ENCODE measurements at places on chromosomes 5 and 9.

DNA sequence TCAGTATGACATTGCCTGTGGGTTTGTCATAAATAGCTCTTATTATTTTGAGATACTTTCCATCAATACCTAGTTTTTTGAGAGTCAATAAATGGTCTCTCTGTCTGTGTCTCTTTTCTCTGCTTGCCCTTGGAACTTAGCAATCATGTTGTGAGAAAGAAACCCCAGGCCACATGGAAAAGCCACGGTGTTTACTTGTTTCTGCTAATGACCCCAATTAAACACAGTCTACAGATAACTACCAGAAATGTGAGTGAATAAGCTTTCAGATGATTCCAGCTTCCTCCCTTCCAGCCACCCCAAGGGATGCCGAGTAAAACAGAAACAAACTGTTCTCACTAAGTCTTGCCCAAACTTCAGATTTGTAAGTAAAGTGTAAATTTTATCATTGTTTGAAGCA, 584.9 kb downstream of the MAT2B start:
- DNase-seq = no peak

DNA sequence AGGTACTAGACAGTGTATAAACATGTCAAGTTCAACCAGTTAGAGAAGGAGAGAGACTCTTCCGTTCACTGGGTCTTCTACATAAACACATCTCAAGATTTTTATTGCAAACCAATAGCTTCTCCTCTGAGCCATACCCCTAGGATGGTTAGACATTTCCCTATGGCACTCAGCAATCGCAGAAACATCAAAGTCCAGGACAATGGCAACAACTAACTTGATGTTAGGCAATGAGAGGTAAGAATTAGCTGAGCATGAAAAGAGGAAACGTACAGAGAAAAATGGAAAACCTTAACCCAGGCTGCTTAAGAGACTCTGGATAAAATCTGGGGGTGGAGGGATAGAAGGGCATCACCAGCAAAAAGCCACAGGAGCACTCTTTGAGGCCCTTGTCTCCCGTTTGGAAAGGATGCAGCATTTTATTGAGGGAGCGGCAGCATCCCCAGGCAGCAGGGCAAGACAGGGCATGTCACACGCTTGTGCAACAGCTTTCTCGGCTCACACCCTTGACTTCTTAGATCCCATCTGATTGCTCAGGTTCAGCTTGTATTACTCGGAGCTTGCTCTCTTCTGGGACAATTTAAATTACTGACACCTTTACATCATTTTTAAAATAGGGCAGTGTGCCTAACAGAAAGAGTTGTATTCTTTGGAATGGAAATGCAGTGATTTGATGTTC, 8.6 kb upstream of the PSAT1 start:
- DNase-seq = no peak

GRCh38 chr9:10443868-10444204, 169.0 kb downstream of the PTPRD start:
- no peak for DNase-seq

GRCh38 chr5:110321117-110321516, 405.4 kb downstream of the TMEM232 start:
- DNase-seq = no peak

DNA sequence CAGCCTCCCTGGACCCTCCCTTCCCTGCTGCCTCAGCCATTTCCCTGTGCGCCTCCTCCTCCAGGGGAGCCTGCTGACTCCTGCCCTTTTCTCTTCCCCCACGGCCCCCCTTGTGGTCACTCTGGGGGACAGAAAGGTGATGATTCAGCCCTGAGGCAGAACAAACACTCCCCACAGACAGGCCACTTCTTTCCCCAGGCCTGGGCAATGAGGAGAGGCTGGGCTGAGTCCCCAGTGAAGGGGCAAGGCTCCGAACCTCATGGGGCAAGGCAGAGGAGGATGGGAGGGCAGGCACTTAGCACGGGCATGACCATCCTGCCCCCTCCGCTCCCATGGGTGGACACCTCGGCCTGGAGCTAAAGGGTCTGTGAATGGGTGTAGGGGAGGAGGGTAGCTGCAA, 21.0 kb downstream of the CSF1R start:
- peak; percentile 43 for DNase-seq

DNA sequence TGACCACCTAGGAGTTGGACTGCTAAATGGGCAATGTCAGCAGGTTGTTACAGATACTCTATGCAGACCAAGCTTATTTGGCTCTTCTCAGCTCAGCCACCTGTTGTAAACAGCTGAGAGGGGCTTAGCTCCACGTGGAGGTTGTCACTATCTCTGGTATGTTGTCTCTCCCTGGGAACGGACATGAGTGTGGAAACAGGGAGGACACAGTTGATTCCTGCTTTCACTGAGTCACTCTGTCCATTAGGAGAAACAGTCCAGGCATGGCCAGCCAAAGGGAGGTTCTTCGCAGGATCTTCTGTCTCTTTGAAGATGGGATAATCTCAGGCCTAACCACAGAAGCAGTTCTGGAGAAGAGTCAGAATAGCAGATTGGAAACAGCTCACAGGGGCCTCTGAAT, 121.2 kb downstream of the PALM2AKAP2 start:
- no peak for DNase-seq

DNA sequence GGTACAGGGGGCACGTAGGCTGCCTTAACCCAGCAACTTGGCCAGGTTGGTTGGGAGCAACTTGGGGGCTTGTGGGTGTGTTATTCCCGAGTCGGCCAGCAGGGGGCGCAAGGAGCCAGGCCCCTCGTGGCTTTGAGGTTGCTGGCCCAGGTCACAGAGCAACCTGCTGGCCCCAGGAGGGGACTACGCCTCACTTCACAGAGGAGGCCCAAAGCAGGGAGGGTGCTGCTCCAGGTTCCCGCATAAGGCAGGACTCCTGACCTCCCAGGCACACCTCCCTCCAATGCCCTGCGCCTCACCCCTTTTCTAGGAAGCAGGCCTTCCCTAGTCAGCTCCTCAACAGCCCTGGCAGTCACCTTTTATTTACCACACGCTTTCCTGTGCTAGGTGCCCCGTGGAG, 18.1 kb downstream of the KYAT1 start:
- DNase-seq = peak; percentile 57

GRCh38 chr5:59955241-59955640, 61.7 kb upstream of the PDE4D start:
- no peak for DNase-seq

- peak; percentile 44 for DNase-seq
Measured at GRCh38 chr9:112180387-112180881, 5.3 kb upstream of the SUSD1 start.

- peak; percentile 59 for DNase-seq
Measured at GRCh38 chr5:54834121-54834842, 151.1 kb downstream of the ESM1 start.

DNA sequence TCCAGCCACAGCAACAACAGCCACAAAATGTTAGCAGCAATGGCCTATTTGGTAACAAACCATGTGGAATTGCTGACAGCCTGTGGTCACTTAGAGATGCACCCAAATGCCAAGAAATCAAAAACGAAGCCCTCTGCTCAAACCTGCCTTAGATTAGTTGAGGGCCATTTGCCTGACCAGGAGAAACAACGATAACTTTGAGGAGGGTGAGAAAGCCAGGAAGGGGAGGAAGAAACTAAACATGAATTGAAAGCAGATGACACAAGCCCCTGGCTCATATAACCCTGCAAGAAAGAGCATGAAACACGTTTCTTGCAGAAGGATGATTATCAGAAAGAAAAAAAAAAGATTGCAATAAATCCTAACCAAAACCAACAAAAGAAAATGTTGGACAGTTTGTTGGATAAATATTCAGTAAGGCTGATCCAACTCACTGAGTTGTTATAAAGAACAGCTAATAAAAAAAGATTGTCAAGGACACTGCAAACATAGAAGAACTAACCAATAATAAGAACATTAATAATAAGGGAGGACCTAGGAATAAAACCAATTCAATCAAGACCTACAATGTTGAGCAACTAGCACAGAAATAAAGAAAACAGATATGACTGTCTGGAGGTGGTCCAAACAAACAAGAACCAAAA, 140.5 kb upstream of the SLC30A5 start:
- DNase-seq = no peak

GRCh38 chr9:96391021-96391765, 7.7 kb upstream of the SLC35D2 start:
- DNase-seq = no peak

GRCh38 chr9:136937186-136938001, 7.1 kb downstream of the FBXW5 start:
- DNase-seq = no peak

DNA sequence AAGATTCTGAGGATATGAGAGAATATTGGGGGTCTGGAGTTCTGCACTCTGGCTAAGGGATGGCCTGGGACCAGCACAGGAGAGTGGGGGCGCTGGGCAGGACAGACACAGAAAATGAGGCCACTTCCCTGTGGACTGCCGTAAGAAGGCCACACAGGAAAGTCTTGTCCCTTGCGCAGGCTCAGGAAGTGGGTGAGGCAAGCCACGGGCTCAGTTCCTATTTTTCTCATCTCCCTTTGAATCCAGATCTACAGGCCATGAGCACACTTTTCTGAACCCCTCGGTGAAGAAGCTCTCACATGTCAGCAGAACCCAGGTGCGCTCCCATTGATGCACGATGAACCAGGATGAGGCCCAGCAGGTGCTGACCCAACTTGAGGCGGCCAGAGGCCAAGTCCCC, 207.4 kb downstream of the AGTPBP1 start:
- DNase-seq = peak; percentile 44

GRCh38 chr5:14816999-14817761, 54.4 kb downstream of the ANKH start:
- no peak for DNase-seq

GRCh38 chr5:158055111-158055501, 196.2 kb upstream of the CLINT1 start:
- DNase-seq = no peak

GRCh38 chr9:630817-631216, 210.7 kb upstream of the DMRT1 start:
- no peak for DNase-seq

DNA sequence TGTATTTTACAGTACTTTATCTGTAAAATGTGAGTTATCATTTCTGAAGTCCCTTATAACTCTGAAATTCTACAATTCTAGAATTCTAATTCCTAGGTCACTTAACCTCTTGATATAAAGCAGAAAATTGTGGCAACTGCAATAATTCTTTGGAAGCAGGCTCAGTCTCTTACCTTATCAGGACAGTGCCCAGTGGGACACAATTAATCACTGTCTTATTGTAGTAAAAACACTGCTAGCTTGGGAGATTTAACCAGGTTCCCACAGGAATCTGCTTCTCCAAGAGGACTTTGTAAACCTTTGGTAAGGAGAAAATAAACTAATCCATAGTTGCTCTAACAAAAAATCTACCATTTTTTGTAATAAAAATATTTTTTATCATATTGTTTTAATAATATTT, 18.3 kb upstream of the SPATA9 start:
- DNase-seq = no peak

- no peak for DNase-seq
Measured at GRCh38 chr9:127980060-127980705, 606 bp downstream of the EEIG1 start.

GRCh38 chr5:36078430-36078829, 11.7 kb upstream of the UGT3A2 start:
- DNase-seq = no peak

- DNase-seq = peak; percentile 97
Measured at GRCh38 chr9:72586388-72587130, 65.2 kb downstream of the TMC1 start.

DNA sequence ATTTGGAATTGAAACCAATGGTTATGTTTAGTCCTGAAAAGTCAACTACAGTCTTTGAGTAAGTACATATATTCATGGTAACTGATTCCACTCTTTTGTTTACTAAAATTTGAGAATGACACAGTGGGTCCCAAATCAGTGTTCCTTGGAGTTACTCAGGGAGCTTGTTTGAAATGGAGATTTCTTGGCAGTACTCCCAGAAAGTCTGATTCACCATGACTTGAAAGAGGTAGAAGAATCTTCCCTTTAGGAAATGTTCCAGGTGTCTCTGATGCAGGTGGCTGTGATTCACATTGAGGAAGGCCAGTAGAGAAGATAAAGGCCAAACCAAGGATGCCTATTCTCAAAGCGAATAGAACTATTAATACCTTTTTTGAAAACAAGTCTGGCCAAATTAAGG, 1078.3 kb downstream of the CDH12 start:
- no peak for DNase-seq

GRCh38 chr9:127018935-127019334, 103.5 kb downstream of the ANGPTL2 start:
- DNase-seq = no peak

DNA sequence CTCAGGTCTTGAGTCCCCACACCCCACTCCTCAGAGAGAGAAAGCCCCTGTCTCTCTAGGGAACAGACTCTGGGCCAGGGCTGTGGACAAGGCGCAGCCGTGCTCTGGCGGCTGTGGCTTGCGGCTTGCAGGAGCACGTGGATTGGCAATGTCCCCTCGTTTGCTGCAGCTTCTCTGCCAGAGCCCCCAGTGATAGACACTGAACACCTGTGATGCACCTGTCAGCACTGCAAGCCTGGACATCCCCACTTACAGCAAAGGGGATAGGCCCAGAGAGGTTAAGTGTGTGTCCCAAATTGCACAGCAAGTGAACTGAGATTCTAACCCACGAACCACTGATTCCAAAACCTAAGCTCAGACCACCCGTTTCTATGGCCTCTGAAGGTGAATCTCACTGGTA, 7.0 kb downstream of the GFI1B start:
- DNase-seq = no peak

- peak; percentile 59 for DNase-seq
Measured at GRCh38 chr9:5949103-5949699, 58.5 kb downstream of the MLANA start.

DNA sequence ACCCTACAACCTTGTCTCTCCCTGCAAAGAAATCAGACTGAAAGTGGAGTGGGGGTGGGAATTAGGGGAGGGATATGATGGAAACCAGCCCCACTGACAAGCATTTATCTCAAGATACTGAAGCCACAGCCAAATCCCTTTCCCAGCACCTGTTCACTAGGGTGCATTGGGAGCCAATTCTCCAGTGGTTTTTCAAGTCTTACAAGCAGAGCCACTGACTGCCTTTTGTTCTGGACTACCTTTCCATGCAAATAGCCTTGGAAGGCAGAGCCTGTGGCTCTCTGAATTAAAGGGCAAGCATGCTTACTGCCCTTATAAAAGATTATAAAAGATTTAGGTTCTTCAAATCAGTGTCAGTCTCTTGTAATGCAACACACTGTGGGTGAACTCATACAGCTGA, 8.8 kb upstream of the GGTA1 start:
- no peak for DNase-seq

DNA sequence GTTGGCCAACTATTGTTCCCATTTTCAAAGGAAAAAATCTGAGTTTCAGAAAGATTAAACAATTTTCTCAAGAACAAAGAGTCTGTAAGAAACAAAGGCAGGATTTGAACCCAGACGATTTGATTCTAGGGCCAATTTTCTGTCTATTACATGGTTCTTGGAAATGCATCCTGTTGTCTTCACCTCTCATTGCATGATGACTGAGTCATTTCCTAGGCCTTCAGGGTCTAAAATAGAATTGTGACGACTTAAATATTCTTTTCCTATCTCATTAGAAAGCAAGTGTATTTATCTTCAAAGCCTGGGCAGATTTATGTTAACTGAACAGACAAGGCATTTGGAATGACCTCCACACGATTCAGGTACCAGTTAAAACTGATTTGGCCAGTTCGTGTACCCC, 512.9 kb downstream of the NTRK2 start:
- DNase-seq = no peak

Measured in inflammatory macrophage treated with lipopolysaccharide for 4 hours (primary cell).